Myocyte (in vitro differentiated cells): ENCODE measurements at places on chromosomes 2 and 18.
A peak's percentile ranks its signal among the peaks of the same experiment; 100 is the strongest.

GRCh38 chr18:59718108-59718463 lies 20.9 kb upstream of the CCBE1 start:
- peak; percentile 98 for DNase-seq

- no peak for DNase-seq
Observed at GRCh38 chr2:177175917-177176668, 36.5 kb upstream of the HNRNPA3 start.

GRCh38 chr2:217294818-217295217 lies 435.0 kb upstream of the TNP1 start:
- no peak for DNase-seq

DNA sequence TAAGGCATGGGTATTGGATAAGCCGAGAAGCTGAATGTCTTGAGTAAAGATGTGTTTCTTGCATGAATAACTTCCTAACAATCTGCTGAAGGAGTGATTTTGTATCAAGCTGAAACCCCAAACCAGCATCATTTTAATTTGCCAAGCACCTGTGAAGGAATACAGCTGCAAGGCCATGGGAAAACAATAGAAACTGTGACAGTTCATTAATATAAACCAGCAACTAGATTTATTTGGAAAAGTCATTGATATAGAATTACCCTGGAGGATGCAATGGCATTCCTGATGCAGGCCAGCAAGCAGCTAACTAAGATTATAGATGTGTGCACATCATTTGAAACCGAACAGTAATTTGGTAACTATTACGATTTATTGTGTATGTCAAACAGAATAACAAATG lies 155.7 kb upstream of the TCF4 start:
- DNase-seq, result no peak

DNA sequence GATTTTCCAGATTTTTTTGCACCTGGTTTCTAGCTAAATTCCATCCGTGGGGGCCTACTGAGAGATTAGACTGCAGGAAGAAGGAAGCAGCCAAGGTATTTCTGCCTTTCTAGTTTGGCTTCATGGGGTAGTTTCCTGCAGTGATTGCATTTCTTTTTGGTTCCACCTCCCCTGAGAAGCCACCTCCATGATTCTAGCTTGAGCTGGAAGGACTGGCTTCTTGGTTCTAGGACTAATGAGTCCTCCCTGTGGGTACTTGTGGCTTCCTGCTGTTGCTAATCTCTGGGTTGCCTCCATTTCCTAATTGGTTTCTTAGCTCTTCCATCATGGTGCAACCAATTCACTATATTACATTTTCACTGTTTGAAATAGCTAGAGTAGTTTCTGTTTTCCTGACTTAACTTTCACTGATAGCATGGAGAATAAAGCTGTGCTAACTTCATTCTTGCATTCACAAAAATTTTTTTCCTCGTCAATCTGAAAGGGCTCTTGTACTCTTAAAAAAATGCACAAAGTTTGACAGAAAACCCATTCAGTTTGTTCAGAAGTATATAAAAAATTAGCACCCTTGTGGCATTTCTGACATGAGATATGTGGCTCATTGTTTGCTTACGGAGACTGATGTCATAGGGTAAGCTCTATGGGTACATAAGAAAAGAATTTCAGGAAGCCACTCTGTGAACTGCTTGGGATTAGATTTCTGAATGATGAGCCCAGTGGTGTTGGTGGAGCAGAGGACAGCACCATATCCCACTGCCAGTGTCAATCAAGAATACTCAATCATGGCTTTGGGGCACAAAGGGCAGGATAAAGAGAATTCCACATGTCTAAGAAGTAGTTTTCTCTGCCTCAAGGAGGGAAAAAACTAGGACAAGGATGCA lies 242.8 kb upstream of the RBMS1 start:
- DNase-seq, result peak; percentile 88

DNA sequence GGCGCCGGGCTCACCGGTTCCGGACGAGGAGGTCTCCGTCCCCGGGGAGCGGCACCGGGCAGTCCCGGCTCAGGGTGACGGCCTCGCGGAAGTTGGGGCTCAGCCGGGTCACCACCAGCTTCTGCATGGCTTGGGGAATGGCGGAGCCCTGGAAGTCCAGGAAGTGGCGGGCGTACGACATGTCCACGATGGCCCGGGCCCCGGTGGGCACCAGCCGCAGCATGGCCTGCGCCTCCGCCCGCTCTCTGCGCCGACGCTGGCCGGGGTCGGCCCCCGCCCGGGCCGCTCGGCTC lies 157 bp downstream of the PTGR3 start:
- no peak for DNase-seq

- no peak for DNase-seq
Observed at GRCh38 chr2:127523269-127523939, 2.9 kb downstream of the IWS1 start.

- peak; percentile 71 for DNase-seq
Observed at GRCh38 chr2:66866331-66867062, 431.6 kb downstream of the MEIS1 start.

- DNase-seq, result peak; percentile 67
Observed at GRCh38 chr2:120933693-120934573, 198.3 kb downstream of the GLI2 start.

- peak; percentile 47 for DNase-seq
Observed at GRCh38 chr2:224716201-224716600, at the start of gene CCDC195. TSS of gene CCDC195 (minus strand) at chr2:224716365. CDS start at chr2:224716365, 0 bp downstream.

DNA sequence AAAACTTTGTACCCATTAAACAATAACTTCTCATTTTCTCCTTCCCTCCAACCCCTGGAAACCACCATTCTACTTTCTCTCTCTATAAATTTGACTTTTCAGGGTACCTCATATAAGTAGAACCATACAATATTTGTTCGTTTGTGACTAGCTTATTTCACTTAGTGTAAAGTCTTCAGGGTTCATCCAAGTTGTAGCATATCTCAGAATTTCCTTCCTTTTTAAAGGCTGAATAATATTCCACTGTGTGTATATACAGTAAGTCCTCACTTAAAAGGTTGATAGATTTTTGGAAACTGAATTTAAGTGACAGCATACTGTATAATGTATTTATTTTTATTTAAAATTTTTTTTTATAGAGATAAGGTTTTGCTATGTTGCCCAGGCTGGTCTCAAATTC lies 13.9 kb downstream of the CASP10 start:
- no peak for DNase-seq

DNA sequence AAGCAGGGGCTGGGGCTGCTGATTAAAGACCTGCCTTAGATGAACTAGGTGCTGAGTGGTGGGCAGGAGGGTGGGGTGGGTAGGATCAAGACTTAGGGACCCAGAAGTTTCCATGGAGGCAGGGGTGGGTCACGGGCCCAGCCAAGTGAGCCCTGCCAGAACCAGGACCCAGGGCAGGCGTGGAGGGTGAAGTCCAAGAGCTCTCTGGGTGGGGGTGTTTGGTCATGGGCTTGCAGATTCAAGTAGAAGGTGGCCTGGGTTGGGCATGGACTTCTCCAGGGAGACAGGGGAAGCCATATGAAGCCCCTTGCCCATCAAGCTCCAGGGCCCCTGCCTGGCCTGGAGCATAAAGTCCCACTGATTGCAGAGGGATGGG lies 168.8 kb downstream of the SMAD7 start:
- no peak for DNase-seq

GRCh38 chr2:49028101-49028500 lies 126.2 kb downstream of the FSHR start:
- no peak for DNase-seq

DNA sequence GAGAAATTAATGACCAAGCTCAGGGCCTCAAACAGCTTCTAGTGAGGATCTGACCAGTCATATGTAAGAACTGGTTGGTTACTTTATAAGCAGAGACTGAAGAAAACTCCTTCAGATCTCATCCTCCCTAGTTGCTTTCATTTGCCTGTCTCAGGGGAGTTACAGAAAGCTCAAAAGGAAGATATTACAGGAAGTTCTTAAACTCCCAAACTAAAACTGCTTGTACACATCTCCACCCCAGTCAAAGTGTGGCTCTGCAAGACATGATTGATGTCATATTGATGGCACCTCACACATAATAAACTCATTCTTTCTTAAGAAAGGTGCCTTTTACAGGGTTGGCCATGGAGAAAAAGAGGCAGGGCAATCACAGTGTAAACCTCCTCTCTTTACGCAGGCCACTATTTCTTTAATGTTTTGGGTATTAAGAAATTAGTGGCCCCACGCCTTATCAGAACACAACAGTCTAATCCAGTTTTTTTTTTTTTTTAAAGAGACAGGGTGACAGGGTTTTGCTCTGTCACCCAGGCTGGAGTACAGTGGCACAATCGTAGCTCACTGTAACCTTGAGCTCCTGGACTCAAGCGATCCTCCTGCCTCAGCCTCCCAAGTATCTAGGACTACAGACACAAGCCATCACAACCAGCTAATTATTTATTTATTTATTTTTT lies 62.6 kb upstream of the STK17B start:
- peak; percentile 64 for DNase-seq

GRCh38 chr2:150140777-150141176 lies 346.7 kb downstream of the RND3 start:
- DNase-seq, result no peak

DNA sequence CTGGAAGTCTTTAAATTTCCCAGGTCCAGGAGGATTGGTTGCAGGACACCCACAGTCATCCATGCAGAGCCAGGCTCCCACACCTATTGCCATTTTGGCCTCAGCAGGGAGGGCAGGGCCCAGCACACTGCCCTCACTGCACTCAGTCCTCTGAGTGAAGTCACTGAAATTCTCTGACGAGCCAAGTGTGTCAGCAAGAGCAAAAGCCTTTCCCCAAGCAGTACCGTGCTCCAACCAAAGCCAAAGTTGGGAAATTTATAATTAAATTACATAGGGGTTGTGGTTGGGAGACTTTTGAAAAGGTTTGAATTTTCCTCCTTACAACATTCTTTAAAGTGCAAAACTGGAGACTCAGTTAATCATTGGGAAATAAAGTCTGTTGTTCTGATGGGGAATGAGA lies 98.5 kb upstream of the CD226 start:
- DNase-seq, result peak; percentile 17

GRCh38 chr2:50014168-50014567 lies 859.9 kb upstream of the FSHR start:
- DNase-seq, result no peak

GRCh38 chr2:217114117-217114516 lies 254.3 kb upstream of the TNP1 start:
- no peak for DNase-seq

GRCh38 chr2:30923623-30924022 lies 116.4 kb upstream of the CAPN13 start:
- no peak for DNase-seq
